ENCODE measurements at places on chromosomes 6 and 20.
A peak's percentile ranks its signal among the peaks of the same experiment; 100 is the strongest.

- no peak for DNase-seq
These were observed 76.7 kb upstream of the SYNJ2 start for GRCh38 chr6:157904999-157905398.

DNA sequence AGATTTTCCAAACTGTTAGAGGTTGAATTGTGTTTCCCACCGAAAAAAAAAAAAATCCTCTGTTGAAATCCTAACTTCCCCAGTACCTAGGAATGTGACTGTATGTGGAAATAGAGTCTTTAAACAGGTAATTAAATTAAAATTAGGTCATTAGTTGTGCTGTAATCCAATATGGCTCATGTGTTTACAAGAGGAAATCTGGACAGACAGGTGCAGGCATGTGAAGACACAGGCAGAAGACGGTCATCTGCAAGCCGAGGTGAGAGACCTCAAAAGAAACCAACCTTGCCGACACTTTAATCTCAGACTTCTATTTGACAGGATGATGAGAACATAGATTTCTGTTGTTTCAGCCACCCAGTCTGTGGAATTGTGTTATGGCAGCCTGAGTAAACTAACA, 28.6 kb upstream of the EZR start:
- DNase-seq, result no peak

DNA sequence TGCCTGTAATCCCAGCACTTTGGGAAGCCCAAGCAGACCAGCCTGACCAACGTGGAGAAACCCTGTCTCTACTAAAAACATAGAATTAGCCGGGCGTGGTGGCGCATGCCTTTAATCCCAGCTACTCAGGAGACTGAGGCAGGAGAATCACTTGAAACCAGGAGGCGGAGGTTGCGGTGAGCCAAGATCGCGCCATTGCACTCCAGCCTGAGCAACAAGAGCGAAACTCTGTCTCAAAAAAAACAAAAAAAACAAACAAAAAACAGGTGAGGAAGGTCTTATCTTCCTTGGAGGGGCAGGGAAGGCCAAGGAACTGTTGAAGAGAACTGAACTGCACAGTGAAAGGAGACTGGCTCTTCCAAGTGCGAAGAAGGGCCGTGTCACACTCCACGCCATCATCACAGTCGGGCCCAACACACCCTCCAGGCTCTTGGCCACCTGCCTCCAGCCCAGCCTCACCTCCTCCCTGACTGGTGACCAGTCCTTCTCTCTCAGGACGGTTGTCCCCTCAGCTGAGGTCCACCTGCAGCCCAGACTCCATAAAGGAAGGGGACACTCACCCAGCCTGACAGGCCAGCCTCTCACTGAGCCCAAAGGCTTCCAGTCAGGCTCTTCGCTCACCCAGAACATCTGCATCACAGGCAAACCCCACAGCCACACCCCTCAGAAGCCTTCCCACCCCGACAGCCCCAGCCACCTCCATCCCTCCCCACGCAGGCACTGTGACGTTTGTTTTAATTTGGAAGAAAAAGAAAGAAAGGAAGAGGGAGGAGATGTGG, 4.1 kb downstream of the ZC3H12D start:
- no peak for DNase-seq

GRCh38 chr20:478949-479429, 16.7 kb upstream of the TBC1D20 start:
- DNase-seq, result no peak

GRCh38 chr6:138161338-138162110, at the start of gene ARFGEF3:
TSS of gene ARFGEF3 (plus strand) at chr6:138161939. CDS start at chr6:138162087, 148 bp downstream.
- DNase-seq, result peak; percentile 18

DNA sequence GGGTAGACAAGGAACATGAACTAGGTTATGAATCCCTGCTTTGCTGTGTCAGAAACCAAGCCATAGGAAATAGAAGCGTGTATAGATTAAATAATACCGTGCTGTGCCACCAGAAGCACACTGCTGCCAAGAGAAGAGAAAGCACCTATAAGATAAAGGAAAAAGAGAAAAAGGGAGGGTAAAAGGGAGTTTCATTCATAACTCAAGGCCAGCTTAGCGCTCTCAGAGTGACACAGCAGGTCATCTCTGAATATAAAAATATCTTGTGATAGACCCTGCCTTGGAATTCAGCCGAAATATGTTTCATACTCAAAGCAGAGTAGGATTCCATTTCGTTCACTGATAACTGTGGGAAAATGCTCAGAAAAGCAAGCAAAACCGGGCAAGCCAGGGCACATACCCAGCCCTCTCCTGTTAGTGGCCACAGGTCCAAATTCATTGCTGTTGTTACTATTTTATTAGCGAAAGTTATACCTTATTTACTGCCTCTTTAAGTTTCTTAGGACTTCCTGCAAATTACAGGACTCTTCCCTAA, 8.7 kb downstream of the JAG1 start:
- DNase-seq, result no peak

- DNase-seq, result no peak
These were observed 442.2 kb upstream of the MAN1A1 start for GRCh38 chr6:119791736-119792135.

GRCh38 chr6:101544286-101544685, 150.8 kb downstream of the GRIK2 start:
- DNase-seq, result no peak

DNA sequence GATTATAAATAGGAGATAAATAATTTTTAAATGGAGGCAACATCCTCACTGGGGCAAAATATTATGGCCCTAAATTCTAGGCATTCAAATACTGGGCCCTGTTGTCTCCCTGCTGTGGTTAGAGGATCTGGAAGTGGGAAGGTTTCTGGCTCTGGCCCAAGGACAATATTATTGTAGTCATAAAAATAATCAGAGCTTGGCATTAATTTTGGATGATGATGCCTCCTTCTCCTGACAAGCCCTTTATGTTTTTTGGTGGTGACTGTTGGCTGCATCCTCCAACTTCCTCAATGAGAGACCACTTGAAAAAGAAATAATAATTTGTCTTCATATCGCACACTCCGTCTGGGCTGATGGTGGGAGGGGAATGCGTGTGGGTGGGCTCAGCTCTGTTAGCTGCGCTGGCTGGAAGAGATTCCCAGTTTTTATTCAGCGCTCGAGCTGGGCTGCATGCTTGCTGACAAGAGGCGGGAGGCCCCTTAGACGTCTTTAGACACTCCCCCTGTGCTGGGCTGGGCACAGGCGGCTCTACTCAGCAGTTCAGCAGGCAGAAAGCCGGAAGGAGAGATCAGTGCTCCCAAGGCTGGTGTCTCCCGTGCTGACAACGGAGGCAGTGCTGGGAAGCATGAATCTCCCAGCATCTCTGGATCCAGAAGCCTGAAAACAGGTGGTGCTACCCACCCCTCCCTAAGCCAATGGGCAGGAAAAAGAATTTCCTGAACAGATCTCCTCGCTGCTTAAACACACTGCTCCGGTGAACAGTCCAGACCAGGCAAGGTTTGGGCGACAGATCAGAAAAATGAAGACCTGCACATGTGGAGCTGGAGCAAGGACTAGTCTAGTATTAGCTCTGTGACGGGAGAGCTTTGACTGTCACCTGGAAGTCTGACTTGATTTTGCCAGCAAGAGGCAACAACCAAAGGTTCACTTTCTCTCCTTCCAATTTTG, 97.7 kb downstream of the SYCP2 start:
- no peak for DNase-seq

DNA sequence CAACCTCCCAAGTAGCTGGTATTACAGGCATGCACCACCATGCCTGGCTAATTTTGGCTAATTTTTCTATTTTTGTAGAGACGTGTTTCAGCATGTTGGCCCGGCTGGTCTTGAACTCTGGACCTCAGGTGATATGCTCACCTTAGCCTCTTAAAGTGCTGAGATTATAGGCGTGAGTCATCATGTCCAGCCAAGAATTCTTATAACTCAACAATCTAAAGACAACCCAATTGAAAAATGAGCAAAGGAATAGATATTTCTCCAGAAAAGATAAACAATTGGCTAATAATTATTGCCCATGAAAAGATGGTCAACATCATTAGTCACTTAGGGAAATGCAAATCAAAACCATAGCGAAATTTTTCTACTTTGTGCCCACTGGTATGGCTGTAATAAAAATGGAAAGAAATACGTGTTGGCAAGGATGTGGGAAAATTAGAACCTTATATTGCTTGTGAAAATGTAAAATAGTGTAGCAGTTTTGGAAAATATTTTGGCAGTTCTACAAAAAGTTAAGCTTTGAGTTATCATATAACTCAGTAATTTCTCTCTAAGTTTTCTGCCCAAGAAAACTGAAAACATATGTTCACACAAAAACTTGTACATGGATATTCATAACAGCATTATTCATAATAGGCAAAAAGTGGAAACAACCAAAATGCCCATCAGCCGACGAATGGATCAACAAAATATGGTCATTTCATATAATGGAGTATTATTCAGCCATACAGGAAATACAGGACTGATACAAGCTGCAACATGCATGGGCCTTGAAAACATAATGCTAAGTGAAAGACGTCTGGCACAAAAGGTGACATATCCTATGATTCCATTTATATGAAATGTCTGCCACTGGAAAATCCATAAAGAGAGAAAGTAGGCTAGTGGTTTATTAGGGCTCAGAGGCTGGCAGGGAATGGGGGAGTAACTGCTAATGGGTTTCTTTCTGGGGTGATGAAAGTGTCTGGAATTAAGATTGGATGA, 87.8 kb downstream of the UTRN start:
- no peak for DNase-seq

DNA sequence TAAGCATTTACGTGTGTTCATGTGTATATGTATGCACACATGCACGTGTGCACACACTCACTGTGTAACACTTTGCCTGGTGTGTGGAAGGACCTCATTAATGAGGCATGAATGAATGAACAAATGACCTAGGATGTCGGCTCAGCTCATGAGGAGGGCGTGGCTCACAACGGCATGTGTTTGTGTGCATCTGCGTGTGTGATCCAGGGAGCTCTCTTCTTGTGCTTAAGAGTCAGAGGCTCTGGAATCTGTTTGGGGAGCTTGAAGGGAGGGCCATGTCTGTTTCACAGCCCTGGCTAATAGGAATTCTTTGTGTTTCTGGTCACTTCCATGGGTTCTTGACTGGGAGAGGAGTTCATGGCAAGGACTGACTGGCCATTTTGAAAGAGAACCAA, 32.7 kb downstream of the TOX2 start:
- no peak for DNase-seq

DNA sequence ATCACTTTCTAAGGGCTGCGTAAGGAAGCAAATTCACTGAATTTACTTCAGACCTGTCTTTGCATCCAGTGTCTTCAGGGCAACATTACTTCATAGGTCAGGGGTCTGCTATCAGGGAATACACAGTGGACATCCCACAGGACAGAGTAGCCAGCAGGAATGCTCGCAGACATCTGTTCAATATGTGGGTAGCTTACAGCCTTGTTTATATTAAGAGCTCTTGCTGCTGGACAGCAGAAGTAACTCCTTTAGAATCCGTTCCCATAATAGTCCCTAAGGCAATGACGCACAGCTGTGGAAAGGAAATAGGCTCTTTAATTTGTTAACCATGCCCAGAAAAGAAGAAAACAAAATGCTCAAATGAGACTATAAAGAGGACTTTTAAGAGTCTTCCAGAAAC, 198.7 kb downstream of the MOXD1 start:
- DNase-seq, result no peak

DNA sequence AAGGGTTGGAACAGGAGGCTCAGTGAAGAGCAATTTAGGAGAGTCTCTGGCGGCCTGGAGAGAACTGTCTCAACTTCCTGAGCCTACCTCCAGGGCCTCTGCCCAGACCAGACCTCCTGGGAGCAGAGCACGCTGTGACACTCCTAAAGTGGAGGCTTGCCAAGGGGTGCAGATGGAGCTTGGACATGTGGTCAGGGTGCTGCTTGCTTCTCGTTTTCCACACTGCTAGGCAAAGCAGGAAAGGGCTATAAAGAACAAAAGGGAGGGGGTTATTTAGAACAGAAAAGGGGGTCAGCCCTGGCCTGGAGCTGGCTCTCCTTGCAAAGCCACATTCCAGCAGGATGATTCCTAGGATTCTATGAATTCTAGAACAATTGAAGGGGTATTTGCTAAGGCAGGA, 145.7 kb upstream of the GGTLC1 start:
- DNase-seq, result no peak

DNA sequence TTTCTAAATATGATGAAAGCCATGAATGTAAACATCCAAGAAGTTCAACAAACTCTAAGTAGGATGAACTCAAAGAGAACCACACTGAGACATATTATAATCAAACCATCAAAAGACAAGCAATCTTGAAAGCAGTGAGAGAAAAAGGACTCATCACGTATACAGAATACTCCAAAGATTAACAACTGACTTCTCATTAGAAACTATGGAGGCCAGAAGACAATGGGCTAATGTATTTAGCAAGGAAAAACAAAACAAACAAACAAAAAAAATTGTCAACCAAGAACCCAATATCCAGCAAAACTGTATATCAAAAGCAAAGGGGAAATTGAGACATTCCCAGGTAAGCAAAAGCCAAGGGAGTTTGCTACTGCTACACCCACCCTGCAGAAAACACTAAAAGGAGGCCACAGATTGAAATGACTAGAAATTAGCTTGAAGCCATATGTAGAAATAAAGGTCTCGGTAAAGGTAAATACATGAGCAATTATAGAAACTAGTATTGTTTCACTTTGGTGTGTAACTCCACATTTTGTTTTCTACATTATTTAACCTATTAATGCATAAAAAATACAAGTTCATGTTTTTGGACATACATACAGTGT, 301.1 kb upstream of the QKI start:
- DNase-seq, result no peak

DNA sequence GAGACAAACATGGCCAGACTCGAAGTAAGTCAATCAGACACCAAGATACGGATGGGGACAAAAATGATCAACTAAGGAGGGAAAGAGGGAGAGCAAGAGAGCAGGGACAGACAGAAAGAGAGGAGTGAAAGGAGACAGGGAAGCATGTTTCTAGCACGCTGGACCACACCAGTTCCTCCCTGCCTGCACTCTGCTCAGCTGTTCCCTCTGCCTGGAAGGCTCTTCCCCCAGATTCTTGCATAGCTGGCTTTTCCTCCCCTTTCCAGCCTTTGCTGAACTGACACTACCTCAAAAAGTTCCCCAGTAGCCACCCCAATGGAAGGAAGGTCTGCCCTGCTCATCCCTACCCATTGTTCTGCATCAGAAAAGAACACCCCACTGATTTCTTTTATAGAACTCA, 185.9 kb downstream of the MAFB start:
- DNase-seq, result no peak

GRCh38 chr6:163916315-163917081, 502.0 kb downstream of the QKI start:
- no peak for DNase-seq

DNA sequence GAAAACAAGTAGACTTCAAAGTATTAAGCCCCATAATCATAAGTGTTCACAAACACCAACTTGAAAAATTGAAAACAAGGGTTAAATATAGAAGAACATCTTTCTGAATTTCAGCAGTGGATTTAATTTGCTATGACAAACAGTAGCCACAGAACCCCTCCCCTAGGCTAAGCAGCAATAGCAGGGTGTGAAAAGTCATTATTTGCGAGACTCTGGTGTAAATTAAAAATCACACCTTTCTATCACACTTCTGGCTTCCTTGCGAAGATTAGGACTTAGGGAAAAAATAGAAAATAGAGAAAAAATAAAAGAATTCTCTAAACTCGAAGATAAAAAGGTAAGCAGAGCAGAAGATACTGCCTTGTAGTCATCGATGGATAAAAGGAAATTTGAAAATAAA, 6.1 kb downstream of the SAMD3 start:
- no peak for DNase-seq

- peak; percentile 37 for DNase-seq
These were observed at the start of gene CBFA2T2 for GRCh38 chr20:33490023-33490933. TSS of gene CBFA2T2 (plus strand) at chr20:33490096. CDS start at chr20:33490268, 172 bp downstream.

Data from stimulated activated CD8-positive, alpha-beta memory T cell treated with anti-CD3 and anti-CD28 coated beads, Interleukin-12 subunit alpha, Interleukin-12 subunit beta, amount 100 ng/mL, for 1 hour (primary cell).